Left kidney (tissue), 8 donors: ENCODE measurements at places on chromosomes 1 and 21.

GRCh38 chr1:82525378-82525777, 724.6 kb downstream of the ADGRL2 start:
- DNase-seq: no peak

- no peak for DNase-seq
Observed at GRCh38 chr1:94122201-94122970, 1.4 kb upstream of the ABCA4 start.

GRCh38 chr1:42786097-42786496, 1.3 kb downstream of the TMEM269 start:
- DNase-seq: no peak

DNA sequence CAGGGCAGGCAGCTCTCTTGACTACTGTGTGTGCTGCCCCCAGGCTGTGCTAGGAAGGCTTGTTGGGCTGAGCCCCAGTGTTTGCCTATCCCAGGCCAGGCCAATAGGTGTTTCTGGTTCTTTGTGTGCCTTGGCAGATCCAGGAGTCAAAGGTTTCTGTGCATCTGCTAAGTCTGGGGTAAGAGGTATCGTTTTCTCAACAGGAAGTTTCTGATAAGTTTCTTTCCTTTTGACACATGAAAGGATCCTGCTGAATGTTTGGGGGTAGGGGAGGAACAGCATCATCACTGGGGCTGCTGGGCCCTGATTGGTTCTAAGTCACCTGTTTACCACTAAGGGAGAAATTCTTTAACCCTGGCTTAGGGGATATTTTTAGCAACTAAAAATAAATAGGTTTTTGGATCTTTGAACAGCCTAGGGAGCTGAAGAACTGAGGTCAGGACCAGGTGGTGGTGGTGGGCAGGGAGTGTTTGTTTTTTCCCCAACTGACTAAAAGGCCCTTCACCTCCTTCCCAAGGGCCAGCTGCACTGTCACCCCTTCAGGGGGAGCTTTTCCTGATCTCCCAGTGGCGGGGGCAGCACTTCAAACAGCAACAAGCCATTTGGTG, 85.1 kb downstream of the KCNN3 start:
- DNase-seq: no peak

DNA sequence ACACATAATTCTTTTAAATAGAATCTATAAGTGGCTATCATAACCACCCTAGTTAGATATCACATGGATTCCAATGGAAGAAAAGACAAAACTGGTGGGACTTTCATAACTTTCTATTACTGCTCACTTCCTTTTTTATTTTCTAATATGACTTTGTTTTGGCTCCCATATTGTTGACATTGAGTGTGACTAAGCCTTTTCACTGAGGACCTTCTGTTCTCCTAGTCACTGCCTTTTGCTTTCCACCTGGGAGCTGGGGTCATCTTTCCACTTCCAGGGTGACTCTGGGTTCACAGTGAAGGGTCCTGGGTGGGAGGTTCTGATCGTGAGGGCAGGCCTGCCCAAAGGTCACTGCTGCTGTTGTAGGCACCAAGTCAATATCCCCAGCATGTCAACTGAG, 275.8 kb downstream of the TGFB2 start:
- no peak for DNase-seq

DNA sequence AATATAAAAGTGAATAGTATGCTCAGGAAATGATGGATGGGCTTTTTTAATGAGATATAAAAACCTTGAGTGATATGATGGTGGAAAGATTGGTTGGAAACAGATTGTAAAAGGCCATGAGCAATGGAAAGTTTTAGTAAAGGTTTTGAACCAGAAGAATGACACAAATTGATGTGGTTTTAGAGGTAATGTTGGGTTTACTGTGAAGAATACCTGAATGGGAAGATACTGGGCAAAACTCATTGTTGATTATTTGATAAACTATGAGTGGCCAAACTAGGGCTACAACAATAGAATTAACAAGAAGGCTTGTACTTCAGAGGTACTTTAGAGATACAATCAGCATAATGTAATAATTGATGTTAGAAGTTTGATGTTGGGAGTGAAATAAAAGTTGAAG, 108.5 kb downstream of the PTGS2 start:
- DNase-seq: no peak

DNA sequence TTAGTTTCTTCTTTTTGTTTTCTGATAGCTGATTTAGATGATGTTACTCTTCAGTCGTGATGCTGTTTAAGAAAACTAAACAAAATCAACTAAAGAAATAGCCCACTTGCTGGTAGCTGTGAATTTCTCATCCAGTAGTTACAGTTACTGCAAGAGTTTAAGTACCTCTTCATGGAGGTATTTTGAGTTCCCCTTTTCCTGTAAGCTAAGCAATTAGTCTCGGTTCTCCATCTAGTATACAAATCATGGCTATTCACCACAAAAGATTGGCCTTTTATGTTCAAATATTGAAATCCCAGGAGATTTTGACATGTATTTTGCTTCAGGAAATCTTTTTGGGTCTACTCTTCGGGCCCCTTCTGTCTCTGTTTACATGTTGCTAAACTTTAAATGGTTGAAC, 31.1 kb downstream of the HUNK start:
- DNase-seq: no peak

- DNase-seq: no peak
Observed at GRCh38 chr1:27011058-27011764, 1.4 kb downstream of the TENT5B start.

GRCh38 chr1:159914252-159915018, 10.9 kb downstream of the TAGLN2 start:
- no peak for DNase-seq
